ENCODE measurements at places on chromosomes 7 and 10.

- DNase-seq: no peak
Measured at GRCh38 chr7:35446091-35446490, 192.2 kb upstream of the TBX20 start.

- no peak for DNase-seq
Measured at GRCh38 chr10:8137726-8138125, 83.2 kb downstream of the GATA3 start.

- no peak for DNase-seq
Measured at GRCh38 chr10:103853428-103854264, 1.7 kb downstream of the SH3PXD2A start.

DNA sequence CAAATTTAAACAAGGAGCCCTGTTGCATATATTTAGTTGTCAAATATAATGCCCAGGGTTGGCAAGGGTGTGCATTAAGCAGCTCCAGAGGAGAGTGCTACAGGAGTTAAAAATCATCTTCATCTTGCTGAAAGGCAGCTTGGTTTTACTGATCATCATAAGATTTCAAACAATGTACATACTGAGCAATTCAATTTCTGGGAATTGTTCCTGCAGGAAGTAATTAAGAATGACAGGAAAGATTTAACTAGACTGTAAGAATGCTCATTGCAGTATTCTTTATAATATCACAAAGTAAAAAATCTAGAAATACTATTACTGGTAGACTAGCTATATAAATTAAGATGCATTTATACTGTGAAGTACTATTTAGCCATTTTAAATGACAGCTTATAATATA is 153.6 kb downstream of the DYNC1I1 start:
- DNase-seq: no peak

GRCh38 chr7:17912536-17913235 is 27.6 kb downstream of the SNX13 start:
- no peak for DNase-seq

DNA sequence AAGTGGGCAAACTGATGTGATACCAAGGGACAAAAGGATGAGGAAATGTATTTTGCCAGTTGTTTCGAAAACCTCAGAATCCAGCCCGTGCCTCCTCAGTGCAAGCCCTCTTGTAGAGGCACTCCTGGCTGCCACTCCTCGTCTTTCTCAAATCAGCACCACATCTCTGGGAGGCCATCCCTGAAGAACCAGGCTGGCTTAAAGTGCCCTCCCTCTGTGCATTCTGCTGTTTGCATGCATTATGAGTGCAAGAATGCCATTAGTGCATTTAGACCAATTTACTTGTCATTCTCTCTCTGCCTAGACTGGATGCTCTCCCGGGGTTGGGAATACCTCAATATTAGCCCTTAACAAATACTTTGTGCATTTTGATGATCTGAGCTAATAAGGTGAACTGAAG is 19.9 kb upstream of the FAM180A start:
- no peak for DNase-seq

GRCh38 chr7:130351791-130352090 is 7.1 kb downstream of the CPA5 start:
- DNase-seq: no peak

DNA sequence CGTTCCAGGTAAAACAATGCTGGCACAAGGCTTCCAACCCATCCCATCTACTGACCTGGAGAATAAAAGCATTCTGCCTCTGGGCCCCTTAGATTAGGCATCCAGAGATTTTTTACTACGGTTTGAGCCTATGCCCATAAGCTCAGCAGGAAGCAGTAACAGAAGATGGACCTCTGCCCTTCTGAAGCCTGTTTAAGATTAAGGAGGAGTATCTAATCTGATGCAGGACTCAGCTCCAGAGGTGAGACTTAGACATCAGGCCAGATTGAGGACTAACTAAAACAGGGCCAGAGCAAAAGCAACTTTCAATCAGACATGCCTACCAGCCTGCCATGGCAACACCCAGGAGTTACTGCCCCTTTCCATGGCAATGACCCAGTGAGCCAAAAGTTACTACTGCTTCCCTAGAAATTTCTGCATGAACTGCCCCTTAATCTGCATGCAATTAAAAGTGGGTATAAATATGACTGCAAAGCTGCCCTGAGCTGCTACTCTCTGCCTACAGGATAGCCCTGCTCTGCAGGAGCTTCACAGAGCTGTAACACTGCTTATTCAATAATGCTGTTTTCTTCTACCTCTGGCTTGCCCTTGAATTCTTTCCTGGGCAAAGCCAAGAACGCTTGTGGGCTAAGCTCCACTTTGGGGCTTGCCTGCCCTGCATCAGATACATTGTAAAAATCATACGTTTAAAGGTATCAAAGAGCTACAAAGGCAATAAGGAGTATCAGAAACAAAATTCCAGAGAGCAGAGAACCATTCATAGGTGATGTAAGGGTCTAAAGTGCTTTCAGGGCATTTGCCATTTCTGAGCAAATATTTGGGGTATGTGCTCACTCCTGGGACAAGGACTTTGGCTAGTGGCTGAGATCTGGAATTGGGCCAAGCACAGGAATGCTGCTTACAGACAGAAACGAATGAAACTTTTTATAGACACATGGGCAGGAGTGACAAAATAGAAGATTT is 25.0 kb upstream of the CNNM1 start:
- no peak for DNase-seq

DNA sequence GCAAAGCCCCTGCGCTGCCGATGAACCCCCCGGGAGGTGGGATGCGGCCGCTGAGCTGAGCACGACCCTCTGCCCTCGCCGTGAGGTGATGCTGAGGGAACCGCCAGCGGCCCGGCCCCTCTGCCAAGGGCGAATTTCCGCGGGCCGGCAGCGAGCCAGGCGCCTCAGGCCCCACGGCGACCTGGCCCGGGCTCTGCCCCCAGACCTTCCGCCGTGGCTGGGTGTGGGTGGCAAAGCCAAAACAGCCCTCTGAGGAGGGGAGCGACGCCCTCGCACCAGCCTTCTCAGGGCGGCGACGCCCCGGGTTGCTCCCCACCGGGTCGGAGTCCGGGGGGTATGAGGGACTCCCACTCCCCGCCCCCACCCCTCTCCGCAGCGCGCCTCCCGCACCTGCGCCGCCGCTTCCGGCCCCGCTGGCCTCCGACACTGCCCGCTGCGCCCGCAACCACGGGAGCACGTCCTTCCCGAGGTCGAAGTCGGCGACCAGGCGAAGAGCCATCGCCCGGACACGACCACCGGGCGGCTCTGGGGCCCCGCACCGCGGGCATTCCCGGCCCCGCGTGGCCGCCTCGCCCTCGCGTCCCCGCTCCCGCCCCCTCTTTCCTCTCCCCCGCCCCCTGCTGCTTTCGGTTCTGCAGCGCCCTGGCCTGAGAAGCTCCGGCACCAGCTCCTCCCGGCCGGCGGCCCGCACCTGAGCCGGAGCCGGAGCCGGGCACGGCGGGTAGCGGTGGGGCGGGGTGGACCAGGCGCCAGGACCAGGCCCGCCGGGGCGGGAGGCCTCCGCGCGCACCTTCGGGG is at the start of gene GSAP:
Gene GSAP, minus strand, starts transcription at position 527 of the 798 bp plus-strand sequence. Its CDS starts 28 bp downstream, at position 499.
- no peak for DNase-seq

GRCh38 chr10:123150986-123151736 is 3.0 kb upstream of the BUB3 start:
- no peak for DNase-seq

GRCh38 chr7:155351120-155351870 is 53.6 kb downstream of the INSIG1 start:
- no peak for DNase-seq

DNA sequence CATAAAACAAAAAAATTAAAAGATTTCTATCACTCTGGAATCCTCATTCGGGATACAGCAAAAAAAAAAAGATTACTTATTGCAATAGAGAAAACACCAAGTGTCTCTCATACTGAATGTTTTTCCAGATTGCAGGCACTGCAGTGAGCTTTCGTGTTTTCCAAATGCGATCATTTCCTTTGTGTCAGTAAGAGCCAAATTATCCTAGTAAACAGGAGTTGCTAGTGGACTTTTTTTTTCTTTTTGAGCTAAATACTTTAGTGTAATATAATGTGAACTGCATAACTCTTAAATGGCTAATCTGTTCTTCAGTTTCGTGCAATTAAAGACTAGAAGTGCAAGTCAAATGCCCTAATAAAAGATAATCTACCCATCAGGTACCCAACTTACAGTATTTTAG is 44.4 kb upstream of the TOMM7 start:
- no peak for DNase-seq

Measured in iPS DF 19.7 (cell line).